Uterus (tissue), 4 donors: ENCODE measurements at places on chromosomes 2 and 18. TPM values are rescaled to one million over a fixed set of nuclear protein-coding genes. Genes with fewer than 3 reads are reported as not detected.

ZNF513 gene
- 13.8 TPM for total RNA-seq

TMEM17 gene
- total RNA-seq: not detected

CD8B gene
- total RNA-seq: 0.55 TPM

KDSR gene
- 68.6 TPM for total RNA-seq

SEPTIN10 gene
- total RNA-seq: 137 TPM

SPHKAP gene
- total RNA-seq: not detected

MAB21L4 gene
- total RNA-seq: not detected
